ENCODE measurements at places on chromosomes 13 and 19. TPM values are rescaled to one million over a fixed set of nuclear protein-coding genes. Genes with fewer than 3 reads are reported as not detected.

GRCh38 chr13:93915269-93915809 lies 564.1 kb downstream of the DCT start:
- DNase-seq = peak; percentile 46

GRCh38 chr19:43936188-43936587 lies 1.1 kb upstream of the ZNF45 start:
- no peak for DNase-seq

DNA sequence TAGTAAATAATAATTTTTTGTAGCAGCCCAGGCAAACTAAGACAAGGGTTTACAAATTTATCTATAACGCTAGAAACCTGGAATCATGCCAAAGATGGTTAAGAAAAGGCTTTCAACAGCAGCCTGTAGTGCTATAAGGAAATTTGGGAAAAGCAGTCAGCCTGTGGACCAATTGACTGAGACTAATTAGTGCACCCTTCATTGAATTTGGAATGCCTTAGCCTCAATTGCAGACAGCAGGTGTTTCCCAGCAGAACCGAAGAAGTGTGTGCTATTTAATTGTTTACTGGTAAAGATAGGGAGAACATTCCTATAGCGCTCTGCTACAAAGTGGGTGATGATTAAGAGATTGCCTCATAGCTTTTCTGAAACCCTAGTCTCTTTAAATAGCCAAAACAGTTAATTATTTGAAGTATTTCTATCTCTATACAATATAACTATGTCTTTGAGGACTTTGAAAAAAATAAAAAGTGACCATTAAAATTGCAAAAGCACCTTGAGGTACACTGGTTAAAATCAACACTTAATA lies 1884.3 kb upstream of the PCDH20 start:
- no peak for DNase-seq

DNA sequence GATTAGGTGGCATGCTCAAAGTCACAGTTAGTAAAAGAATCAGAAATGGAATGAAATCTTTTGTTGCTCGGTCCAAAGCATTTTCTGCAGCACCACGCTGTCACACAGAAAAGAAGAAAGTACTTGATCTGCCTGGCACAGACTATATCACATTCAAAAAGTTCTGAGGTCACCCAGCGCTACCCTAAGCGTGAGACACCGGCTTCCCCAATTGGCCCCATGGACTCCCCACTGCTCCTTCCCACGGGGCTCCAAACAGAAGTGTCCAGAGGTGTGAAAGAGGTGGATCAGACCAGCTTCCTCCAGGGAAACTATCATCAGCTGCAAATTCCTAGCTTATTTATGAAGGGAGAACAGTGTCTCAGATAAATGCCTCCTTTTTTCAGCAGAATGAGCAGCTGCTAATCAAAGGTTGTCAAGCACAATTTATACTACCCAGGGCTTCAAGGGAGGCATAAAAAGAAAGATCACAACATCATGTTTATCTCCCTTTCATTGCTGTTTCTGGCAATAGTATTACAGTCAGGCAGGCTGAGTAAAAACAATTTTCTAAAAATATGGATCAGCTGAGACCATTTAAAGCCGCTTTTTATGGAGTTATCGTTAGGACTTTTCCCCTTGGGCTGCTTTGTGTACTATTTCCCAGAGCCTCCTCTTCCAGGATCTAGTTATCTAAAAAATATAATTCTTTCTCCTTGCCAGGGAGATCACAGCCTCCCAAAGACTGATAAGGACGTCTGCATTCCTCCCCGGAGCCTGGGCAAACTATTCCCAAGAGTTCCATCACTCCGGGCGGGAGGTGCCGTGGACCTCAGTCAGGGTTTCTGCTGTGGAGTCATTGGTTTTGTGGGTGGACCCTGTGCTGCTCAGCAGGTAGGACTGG lies 208.0 kb downstream of the LHFPL6 start:
- DNase-seq = peak; percentile 36

GRCh38 chr13:94431574-94431973 lies 47.9 kb downstream of the DCT start:
- DNase-seq = no peak

DNA sequence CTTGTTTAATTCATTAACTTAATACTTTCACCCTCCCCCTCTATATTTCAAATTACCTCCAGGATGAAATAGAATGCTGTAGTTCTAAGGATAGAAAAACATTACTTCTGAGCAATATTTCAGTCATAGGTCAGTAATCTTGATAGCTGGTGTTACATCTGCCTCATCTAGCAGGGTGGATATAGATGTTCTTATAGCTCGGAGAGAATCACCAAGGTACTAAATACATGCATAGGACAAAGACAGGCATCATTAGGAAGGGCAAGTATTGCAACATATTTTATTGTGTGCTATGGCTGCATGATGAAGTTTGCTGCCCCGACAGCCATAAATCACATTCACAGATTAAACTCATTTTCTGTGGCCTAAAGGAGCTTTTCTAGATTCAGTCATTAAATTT lies 601.0 kb downstream of the FGF9 start:
- DNase-seq = no peak

- no peak for DNase-seq
These were observed 64.9 kb downstream of the HSPH1 start for GRCh38 chr13:31096654-31097302.

DNA sequence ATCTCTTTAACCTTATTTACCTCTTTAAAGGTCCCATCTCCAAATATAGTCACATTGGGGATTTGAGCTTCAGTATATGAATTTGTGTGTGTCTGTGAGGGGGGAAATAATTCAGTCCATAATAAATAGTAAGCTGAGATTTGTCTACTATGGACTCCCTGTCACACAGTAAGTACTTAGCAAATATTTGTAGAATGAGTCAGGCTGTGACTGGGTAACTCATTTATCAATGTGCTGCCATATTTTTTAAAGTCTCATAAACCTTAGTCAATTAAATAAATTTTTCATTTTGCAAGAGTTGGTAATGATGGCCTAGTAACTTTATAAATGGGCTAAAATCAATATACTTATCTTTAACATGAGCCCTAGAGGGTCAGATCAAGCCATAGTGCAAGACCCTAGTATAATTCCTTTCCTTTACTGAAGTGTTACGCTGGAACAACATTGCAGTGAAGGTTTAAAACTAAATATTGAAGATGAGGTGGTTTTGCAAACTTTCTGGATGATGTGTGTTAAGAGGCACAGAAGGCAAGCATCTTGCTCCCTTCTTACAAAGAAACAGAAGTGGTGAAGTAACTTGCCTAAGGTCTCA lies 305.1 kb downstream of the KCNRG start:
- DNase-seq = peak; percentile 84

DNA sequence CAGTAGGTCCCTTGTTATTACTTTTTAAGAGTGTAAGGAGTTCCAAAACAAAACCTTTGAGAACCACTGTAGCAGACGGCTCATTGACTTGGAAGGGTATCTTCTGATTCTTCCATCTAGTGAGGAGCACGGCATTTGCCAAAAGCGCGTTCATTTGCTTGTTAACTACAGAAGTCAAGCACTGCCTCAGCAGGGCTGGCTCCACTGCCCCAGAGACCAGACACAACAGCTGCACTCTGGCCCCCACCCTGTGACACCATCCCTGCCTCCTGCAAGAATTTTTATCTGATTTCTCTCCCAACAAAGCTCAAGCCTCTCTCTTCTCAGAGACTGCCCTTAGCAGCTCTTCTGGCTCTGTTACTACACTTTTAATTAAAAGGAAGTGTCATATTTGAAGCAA lies 20.7 kb upstream of the XPO4 start:
- DNase-seq = no peak

DNA sequence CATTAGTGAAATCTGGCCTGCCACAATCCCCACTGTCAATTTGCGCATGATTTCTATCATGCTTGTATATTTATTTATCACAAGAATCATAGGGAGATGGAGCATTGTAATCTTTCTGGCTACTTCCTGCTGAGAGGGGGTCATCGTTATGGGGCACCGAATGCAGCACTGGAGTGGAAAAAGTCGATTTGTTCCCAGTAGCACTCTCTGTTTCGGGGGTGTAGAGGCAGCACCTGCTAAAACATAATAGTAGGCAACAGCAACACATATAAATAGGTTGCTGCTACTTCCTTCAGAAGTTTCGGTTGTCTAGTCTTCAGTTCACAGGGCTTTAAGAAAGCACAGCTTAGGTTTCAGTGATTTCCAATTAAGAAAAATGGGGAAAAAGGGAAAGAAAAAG lies 23.4 kb upstream of the CEACAM21 start:
- DNase-seq = no peak

DNA sequence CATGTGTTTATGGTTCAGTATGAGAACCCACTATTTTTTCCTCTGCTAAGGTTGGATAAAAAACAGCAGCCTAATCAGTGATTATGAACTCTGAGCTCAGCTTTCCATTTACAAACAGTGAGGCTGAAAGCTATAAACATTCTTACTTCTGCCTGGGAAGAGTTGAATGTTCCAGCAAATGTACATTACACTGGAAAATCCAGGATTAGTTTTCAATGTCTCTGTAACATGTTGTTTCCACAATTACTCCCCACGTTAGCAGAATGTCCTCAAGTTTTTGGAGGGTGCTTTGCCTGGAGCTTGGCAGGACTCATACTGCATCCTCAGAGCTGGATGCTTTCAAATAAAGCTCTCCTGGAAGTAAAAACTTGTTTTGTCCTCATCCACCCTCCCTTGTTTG lies 150.4 kb downstream of the POSTN start:
- DNase-seq = peak; percentile 34

- no peak for DNase-seq
These were observed 61.7 kb downstream of the COLGALT1 start for GRCh38 chr19:17616961-17617806.

DNA sequence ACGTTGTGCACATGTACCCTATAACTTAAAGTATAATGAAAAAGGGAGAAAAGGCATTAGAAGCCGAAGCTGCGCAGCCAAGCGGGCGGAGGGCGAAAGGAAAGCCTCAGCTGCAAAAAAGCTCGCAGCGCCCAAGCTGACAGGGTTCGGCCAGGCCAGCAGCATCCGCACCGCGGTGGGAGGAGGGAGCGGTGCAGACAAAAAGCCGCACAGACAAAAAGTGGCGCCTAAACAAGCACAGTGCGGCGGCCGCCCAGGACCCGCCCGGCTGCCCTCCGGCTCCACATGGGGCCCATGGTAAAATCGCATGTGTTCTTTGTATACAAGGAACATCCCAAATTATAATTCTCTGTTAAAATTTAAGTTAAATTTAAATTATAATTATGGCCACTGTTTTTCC lies 42.4 kb downstream of the PSG3 start:
- no peak for DNase-seq

DNA sequence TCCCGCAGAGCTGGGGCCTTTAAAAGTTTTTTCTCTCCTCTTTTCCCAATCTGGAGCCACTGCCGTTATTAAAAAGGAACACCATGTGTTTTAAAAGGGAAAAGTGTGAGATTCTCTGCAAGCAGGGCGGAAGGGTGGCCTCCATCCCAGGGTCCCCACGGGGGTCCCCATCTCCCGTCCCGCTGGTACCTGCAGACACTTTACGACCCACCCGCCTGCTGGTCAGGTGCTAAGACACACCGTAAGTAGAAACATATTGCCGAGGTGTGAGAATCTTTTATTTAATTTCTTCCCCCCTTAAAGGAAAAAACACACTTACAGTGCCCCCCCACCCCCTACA lies 1.8 kb downstream of the CRLF1 start:
- DNase-seq = no peak

GRCh38 chr13:25977216-25977615 lies 74.6 kb downstream of the SHISA2 start:
- DNase-seq = peak; percentile 21

DNA sequence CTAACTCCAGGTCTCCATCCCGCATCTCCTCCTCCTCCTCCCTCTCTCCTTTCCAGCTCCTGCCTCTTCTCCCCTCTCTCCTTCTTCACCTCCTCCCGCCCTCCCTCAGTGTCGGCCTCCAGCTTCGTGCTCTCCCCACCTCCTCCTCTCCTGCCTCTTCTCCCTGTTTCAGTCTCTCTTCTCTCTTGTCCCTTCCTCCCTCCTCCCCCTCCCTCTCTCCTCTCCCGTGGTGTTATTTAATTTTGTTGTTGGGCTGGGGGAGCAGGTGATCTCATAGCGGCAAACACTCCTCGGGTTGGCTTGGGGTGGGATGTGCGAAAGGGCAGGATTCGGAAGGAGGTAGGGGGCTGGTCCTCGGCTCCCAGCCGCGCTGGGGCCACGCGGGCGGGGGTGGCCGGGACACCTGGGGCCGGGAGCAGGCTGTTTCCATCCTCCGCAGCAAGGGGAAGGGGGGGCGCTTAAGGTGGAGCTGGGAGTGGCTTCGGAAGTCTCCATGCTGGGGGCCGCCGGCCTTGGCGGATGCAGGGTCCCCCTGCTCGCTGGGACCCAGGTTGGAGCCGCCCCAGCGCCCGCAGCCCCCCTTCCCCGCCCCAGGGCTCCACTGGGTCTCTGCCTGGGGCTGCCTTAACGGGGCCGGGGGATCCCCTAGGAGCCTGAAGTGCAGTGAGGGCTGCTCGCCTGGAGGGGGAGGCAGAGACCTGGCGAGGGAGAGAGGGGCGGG lies at the start of gene CA11:
Gene CA11 (minus strand): TSS at position 187 of the 721 bp plus-strand sequence. CDS start 555 bp downstream, outside the sequence.
- peak; percentile 24 for DNase-seq

- DNase-seq = no peak
These were observed 9.6 kb downstream of the SLC44A2 start for GRCh38 chr19:10634963-10635362.

DNA sequence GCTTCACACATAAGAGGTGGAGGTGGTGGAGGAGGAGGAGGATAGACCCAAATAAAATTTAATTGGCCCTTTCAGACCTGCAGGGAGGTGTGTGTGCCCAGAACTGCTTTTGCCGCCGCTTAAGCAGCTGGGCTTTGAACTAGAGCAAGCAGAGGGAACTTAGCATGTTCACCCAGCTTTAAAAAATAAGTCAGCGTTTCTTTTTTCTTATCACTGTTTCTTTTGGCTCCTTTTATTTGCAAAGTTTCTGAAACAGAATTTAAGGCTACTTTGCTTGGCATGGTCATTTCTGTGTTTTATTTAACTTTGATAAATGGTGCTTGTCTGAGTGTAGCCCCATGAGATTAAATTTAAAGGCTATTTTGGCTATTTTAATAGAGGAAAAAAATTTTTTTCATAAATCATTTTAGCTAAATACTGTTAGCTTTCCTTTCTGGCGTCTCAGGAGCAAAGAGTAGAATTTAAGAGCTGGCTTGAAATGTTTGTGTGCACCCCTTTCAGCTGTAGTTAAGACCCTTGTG lies 43.3 kb upstream of the RNF113B start:
- DNase-seq = no peak

DNA sequence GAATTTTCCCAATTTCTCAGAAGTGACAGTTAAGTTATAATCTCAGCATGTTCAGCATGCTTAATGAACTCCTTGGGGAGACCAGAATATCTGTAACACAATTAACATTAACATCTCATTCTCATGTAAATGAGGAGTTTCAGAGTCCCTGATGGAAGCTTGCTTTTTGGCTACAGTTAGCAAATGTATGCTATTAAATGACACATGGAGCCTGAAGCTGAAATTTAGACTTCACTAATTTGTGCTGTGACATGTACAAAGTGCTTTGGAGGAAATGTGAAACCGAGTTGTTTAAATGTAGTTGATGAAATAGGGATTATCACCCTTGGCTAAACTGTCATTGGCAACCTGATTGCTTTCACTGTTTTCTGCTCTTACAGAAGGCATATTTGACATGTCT lies 2265.1 kb upstream of the PCDH20 start:
- DNase-seq = no peak

The ZNF677 gene
- total RNA-seq = 15.7 TPM

The PDE4C gene
- 1.3 TPM for total RNA-seq

The SIAH3 gene
- not detected for total RNA-seq

The UBE2L5 gene
- not detected for total RNA-seq

The ZNF497 gene
- total RNA-seq = 2.5 TPM

The ZNF878 gene
- not detected for total RNA-seq

The IRGC gene
- total RNA-seq = not detected

The C13orf42 gene
- total RNA-seq = not detected

The P2RY11 gene
- 2.6 TPM for total RNA-seq

All from fibroblast of lung (primary cell).